DMS79 (cell line): ENCODE measurements at places on chromosomes 5 and 9.
A peak's percentile ranks its signal among the peaks of the same experiment; 100 is the strongest.

DNA sequence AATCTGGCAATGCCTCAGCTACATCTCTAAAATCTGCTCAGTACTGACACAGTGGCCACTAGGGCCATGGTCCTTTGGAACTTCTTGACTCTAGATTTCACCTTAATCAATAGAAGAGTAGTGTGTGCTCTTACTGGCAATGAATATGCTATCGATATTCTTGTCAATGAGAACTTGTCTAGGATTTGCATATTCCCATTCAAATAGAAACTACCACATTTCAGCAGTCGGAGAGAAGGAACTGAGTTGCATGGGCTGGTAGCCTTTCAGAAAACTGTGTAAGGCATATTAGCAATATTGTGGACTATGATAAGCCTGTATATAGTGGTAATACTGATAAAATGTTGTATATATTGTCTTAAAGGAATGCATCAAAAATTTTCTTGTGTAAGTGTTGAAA is 45.3 kb upstream of the NAA35 start:
- DNase-seq: no peak

DNA sequence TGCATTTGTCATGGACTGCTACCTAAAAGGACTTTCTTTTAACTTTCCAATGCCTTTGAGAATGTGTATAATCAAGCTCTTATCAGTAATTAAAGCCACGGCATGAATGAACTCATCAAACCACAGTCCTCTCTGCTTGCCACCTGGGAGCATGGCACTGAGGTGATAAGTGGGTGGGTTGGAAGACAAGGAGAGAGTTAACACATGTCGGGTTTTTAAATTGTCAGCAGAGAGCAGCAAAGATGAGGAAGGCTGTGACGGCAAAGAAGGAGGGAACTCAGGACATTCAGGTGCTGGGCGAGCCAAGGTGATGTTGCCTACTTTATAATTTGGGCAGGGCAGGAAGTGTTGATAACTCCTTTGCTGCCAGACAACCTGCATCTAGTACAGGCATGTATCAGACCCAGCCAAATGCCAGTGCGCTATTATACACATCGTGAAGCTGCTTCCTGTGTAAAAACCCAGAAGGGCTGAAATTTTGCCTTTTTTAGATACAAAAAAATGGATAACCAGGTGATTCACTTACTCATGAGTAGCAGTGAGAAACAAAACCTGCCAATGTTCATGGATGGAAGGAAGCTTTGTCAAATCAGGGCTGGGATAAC is 269.1 kb downstream of the KIF4B start:
- DNase-seq: no peak

DNA sequence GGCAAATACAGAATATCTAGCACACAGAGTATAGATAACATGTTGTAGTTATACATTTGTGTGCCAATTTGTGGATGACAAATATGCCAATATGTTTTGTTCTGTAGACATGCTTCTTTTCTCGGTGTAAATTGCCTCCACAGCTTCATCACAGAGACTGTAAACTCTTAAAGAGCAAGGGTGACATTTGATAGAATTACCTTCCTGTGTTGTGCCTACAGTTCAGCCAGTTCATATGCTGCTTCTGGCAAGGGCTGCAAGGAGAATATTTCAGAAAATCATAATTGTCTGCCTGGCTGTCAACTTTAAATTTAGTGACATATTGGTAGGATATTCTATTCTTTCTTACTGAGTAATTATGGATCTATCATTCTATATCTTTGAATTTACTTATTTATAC is 155.1 kb downstream of the MAT2B start:
- DNase-seq: no peak

DNA sequence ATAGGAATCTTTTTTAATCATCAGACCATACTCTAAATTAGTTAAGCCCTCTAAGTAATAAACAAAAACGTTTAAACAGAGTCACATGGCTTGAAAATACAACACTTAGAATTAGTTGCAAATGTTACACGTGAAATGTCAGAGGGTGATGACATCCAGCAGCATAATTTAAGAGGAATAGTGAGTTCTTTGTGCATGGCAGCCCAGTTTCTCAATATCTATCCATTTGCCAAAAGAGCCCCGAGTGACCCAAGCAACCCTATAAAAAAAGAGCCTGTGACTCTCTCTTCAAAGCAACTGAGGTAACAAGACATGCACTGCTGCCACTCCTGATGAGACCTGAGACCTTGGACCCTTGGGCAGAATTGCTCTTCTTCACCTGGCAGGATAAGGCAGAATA is 96.9 kb upstream of the RASA1 start:
- DNase-seq: no peak

GRCh38 chr5:139822553-139823425 is 27.2 kb downstream of the PSD2 start:
- DNase-seq: no peak

GRCh38 chr9:101478906-101479305 is 43.3 kb upstream of the ALDOB start:
- DNase-seq: no peak

DNA sequence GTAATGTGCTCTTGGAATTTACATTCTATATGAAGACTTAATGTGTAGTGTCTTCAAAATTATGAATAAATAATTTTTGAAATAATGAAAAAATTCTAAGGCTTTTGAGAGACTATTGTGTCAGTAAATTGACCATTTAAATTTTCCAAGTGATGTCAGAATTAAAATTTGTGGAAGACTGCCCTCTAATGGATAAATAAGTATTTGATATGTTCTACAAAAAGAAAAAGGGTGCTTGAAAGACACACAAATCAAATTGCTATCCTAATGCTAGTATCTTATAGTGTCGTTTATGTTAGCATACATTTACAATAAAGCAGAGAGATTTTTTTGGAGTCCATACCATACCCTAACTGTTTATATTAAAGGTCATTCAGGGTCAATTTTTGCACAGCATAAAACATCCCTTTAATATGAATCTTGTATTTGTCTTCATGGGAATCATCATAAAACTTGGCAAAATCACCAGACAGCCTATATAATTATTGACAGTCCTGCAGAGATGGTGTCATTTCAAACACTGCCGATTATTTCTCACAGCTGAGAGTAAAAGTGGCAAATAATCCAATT is 120.8 kb upstream of the SLC27A6 start:
- DNase-seq: no peak

DNA sequence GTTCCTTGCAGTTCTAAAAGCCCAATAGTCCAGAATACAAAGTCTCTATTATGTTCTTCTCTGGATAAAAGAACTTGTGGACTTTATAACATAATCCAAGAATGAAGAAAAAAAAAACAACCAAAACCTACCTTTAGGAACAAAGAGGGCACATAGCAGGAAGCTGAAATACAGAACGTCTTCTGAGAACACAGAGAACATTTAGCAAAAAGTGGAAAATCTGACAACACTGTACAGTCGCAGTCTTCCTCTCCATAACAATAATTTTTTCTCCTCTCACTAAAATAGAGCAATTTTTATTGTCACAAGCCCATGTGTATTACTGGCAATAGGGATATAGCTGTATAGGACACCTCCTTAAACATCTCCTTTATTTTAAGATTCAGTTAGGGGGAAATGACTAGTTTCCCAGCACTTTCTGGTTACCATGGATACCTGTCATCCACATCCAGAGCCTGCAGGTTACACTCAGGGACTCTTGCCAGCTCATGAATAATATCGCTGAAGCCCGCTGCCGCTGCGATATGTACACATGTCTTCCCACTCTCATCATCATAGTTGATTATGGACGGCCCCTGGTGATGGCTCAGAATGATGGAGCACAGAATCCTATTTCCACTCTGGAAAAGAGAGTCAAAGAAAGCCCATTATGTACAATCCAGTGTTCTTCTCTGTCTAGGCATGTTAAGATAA is 106.5 kb downstream of the ANKRD55 start:
- no peak for DNase-seq

GRCh38 chr5:124935065-124935464 is 188.6 kb upstream of the ZNF608 start:
- no peak for DNase-seq

DNA sequence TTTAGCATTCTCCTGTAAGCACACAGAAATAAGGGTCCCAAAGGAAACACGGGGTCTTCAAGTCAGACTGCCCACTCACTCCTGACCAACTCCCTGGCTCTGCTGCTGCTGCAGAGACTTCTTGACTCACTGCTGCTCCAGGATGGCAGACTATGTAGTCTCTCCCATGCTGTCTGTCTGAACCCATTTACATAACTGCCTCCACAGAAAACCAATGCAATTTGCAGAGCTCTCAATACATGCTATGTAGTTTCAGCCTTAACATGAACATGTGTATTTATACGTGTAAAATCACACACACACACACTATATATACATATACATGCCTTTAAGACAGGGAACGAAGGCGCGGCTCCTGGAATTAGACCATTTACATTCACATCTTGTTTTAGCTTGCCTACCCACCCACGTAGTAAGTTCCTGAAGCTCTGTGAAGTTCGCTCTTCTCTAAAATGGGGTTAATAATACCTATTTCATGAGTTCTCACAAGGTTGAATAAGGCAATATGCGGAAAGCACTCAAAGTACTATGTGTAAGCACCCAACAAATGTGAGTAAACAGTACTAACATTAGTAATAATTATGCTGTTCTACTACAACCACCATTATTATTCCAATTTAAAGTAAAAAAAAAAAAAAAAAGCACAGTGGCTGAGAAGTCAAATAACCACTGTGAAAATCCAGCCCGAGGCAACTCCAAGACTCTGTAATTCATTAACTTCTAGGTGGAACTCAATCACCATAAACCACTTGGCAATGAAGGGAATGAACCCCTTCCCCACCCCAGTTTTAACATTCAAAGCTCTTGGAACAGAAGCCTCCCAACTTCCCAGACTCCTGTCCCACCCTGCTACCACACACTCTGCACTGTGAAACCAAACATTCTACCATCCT is 31.8 kb downstream of the PRELID2 start:
- DNase-seq: no peak

- DNase-seq: no peak
Measured at GRCh38 chr5:144451187-144451973, 280.7 kb downstream of the KCTD16 start.

GRCh38 chr5:179114756-179115155 is 54.6 kb downstream of the ZNF354C start:
- DNase-seq: no peak

GRCh38 chr5:66329078-66329477 is 185.0 kb downstream of the SREK1 start:
- no peak for DNase-seq

DNA sequence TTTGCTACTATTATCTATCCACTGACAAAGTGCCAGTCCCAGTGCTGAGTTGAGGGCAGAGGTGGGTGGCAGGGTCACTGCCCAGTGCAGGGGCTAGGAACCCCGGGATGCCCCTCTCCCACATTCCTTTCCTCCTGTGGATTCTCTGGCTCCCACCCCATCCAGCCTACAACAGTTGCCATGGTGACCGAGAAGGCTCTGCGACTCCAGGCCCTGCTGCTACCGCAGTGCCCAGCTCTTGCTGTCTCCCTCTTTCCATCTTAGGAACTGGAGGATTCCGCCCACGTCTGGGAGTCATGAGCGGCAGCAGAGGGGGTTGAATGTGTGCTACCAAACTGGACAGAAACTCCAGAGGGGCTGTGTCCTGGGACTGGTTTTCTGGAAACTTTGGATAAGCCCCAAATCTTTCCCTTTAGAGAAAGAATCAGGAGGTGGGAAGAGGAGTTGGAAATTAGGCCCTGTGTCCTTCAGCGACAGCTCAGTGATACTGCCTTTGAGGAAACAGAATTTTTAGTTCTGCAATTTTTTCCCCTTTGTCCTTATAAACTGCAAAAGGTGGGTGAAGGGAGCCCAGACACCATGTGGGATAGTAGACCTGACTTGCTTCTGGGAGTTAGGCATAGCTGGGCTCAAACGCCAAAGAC is 20.7 kb upstream of the C5orf47 start:
- no peak for DNase-seq

- DNase-seq: no peak
Measured at GRCh38 chr5:154722936-154723335, 32.2 kb upstream of the LARP1 start.

DNA sequence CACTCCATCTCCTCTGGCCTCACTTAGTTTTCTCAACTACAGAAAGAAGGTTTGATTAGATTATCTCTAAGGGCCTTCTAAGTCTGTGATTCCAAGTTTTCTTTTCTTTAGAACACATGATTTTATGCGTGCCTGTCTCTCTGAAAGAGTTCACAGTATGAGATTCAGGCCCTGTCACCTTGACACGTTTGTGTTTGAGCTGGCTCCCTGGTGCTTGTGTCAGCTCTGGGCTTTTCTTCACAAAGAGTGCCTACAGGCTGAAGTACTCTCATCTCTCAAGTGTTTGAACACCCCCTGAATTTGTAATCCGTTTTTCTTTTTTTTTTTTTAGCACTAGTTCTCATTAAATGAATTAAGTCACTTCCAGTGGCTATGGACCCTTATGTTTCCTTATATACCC is 306.9 kb upstream of the C9orf72 start:
- no peak for DNase-seq

DNA sequence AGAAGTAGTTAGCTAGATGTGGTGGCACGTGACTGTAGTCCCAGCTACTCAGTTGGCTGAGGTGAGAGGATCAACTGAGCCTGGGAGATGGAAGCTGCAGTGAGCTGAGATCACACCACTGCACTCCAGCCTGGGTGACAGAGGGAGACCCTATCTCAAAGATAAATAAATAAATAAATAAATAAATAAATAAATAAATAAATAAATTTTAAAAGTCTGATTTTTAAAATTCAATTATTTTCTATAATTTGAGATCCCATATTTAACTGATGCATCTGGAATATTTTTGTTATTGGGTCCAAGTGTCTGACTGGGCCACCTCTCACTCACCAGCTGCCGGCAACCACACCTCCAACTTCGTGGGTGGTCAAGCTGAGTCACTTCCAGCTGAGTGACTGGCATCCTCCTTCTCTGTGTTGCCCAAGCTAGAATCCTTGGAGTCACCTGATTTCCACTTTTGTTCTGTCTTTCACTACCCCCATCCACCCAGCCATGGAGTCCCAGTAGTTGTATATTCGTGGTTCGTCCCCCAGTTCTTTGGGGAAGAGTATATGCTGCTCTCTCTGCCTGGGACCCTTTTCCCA is 70.9 kb downstream of the EGFLAM start:
- no peak for DNase-seq

DNA sequence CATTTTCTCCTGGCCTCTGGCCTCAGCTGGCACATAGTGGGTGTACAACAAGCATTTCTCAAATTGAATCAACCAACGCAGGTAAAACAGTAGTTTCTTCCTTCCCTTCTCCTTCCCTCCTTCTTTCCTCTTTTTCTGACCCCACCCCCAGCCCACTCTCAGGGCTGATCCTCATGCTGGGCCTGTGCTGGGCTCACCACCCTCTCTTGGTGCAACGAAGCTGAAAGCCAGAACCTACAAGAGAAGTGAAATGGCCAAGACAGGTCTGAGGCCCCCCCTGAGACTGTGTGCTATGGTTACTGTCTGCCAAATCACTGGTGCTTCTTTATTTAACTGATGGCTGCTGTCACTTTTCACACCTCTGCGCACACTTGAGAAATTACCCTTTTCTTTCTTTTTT is 53.0 kb upstream of the BOD1 start:
- no peak for DNase-seq

- DNase-seq: peak; percentile 85
Measured at GRCh38 chr5:43274435-43275114, 38.6 kb downstream of the HMGCS1 start.

GRCh38 chr5:116696366-116696765 is 121.7 kb upstream of the SEMA6A start:
- DNase-seq: no peak
